ENCODE measurements at places on chromosomes 7 and 10. TPM values are rescaled to one million over a fixed set of nuclear protein-coding genes. Genes with fewer than 3 reads are reported as not detected.
A peak's percentile ranks its signal among the peaks of the same experiment; 100 is the strongest.

GRCh38 chr10:20381761-20382160 lies 515.4 kb downstream of the NEBL start:
- no peak for DNase-seq

- no peak for DNase-seq
These were observed 292.8 kb downstream of the PRKG1 start for GRCh38 chr10:51367127-51367526.

DNA sequence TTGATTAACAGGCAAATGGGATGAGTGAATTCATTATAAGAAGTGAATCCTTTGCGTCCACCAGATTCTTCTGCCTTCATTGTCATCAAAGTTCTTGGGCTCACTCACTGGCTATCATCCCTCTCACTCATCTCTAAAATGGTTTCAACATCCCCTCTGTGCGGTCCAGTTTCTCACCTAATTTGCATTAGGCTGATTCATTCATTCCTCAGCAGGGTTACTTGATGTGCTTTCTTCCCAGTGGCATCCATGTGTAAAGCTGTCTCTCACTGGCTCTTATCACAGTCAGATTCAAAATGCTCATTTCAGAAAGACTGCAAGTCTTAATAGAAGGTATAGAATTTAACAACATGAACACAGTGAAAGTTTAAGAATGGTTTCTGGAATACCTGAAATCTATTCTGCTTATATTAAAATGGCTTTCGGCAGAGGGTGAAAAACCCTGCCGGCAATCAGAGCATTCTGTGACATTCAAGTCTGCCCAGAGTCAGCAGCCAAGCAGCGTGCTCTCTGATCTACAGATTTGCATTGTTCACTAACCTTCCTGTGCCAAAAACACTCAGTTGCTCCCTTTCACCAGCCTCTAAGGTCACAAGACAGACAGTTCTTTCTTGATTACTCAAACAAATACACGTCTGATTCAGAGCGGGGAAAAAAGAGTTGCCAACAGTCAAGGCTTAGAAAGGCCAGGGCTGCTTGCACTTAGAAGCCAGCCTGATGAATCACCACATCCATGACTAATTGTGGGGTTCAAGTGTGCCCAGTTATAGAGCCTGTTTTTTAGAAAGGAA lies 106.7 kb downstream of the TES start:
- no peak for DNase-seq

- no peak for DNase-seq
These were observed 83.3 kb downstream of the ELMO1 start for GRCh38 chr7:37365405-37365804.

GRCh38 chr7:129959471-129960203 lies 6.9 kb upstream of the UBE2H start:
- DNase-seq: no peak

DNA sequence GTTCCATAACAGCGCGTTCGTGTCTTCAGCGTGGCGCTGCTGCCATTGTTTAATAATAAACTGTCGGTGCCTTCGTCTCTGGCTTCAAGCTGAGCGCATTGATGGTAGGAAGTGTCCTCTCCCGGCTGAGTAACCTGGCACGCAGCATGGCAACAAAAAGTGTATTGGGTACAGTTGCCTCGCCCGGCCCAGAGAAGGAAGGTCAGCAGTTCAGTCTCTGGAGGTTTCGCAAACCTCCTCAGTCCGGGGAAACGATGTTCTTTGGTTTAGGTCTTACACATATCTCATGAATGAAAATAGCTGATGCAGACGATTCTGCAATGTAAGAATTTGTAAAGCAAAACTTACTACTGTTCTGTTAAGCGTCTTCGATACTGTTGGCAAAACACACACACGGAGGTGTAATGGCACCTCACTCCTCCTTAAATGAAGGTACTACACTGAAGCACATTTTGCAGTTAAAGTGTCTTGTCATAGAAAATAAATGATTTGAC lies 739 bp upstream of the CCDC186 start:
- peak; percentile 87 for DNase-seq

- DNase-seq: no peak
These were observed 29.8 kb downstream of the TES start for GRCh38 chr7:116240024-116240668.

- DNase-seq: peak; percentile 44
These were observed 32.3 kb downstream of the RASGEF1A start for GRCh38 chr10:43234471-43235041.

- no peak for DNase-seq
These were observed 27.3 kb upstream of the KMT2E start for GRCh38 chr7:104986628-104987259.

DNA sequence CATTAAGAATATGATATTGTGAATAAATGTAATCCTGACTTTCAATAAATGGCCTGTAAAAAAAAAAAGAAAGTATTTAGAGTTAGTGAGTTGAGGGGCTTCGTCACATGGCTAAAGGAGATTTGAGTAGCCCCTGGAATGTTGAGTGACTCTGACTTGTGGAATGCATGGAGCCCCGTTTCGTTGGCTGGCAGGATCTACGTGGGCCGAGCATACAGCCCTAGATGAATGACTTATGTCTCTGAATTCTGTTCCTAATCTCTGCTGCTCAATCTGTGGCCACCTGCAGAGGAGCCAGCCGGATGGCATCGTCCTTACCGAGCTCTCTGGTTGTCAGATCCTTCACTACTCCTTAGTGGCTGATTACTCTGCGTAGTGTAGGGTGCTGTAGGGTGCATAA lies 155.7 kb downstream of the MGMT start:
- DNase-seq: no peak

DNA sequence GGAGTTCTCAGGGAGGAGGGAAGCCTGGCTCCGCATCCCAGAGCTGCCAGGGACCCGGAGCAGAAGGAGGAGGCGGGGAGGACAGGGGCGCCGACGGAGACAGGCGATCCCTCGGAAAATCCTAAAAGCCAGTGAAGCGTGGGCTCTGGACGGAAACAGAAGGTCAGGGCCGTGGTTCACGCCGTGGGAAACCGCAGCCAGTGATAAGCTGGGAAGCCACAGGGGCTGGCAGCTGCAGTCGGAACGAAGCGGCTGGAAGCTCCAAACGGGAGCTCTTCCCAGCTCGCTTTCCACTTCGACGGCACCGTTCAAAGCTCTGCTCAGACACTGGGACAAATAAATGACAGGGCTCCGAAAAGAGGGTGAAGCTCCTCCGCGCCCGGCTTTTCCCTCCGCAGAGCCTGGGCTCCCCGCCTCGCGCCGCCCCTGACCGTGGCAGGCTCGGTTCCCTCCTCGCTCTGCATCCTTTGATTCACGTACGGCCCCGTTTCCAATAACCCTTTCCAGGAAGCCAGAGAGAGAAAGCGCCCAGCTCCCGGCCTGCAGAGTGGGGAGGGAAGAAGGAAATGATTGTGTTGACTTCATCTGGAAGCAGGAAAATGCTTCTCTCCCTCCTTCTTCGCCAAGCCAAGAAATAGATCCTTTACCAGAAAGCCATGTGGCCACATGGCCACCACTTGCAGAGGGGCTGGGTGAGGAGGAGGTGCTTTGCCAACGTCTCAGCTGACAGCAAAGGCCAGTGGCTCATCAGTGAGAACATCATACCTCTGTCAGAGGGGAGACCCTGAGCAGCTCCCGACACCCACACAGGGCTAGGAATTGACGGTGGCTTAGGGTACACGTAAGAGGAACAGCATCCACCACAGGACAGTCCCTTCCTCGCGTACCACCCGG lies 57.4 kb downstream of the ADRB1 start:
- peak; percentile 84 for DNase-seq

DNA sequence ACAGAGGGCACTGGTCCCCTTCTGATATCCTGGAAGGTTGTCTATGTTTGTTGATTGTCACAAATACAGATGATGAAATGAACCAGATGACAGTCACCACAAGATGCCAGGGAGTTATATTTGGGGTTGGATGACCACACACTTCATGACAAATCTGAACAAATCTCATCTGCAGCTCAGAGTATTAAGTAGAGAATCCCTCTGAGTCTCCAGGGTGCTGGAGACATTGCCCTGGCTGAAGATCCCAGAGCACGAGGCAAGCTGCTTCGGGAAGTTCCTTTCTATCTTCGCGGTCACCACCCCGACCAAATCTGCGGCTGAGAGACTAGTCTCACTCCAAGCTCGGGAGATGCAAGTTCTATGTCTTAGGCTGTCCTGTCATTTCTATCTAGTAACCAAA lies 9.0 kb downstream of the DENND2A start:
- DNase-seq: no peak

GRCh38 chr7:41378156-41378555 lies 324.7 kb downstream of the INHBA start:
- no peak for DNase-seq

- peak; percentile 58 for DNase-seq
These were observed 6.4 kb upstream of the ZNF862 start for GRCh38 chr7:149831741-149832219.

GRCh38 chr10:127527891-127528290 lies 21.2 kb upstream of the NPS start:
- no peak for DNase-seq

DNA sequence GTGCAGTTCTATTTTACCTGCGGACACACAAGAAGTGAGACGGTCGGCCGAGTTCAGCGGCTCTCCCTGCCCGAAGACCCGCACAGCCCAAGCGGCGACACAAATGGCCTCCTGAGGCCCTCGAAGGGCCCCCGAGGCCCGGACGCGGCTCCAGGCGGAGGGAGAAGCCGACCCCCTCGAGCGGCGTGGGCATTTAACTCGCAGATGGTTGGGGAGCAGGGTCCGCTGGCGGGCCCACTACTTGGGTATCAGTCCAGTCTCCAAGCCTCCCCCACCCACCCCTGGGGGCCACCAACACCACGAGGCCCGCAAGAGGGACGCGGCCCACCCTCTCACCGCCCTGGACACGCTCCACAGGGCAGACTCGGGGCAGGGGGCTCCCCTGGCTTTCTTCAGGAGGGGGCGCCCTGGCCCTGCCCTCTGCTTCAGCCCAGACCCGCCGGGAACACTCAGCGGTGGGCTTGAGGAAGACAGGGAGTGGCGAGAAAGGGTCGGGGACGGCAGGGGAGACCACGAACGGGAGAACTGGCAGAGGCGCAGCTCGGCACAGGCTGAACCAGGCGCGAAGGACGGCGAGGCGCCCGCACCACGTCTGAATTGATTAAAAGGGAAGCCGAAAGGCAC lies 1.7 kb downstream of the IGF2BP3 start:
- DNase-seq: no peak

DNA sequence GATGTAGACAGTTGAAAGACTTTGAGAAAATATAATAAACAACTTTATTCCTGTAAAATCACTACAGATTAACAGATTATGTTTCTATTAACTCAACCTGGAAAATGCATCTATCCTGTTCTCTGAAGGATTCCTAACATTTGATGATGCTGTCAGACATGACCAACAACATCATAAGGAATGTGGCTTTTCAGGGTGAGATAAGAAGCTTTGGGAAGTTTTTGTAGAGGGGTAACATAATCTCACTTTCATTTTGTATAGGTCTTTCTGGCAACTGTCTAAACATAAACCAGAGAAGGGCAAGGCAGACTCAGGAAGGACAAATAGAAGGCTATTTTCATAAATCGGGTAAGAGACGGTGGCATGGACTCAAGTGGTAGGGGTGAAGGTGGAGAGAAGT lies 112.2 kb downstream of the TES start:
- no peak for DNase-seq

GRCh38 chr7:118175740-118176139 lies 8.2 kb upstream of the LSM8 start:
- no peak for DNase-seq

GRCh38 chr10:681670-682318 lies 7.7 kb downstream of the DIP2C start:
- DNase-seq: peak; percentile 58

DNA sequence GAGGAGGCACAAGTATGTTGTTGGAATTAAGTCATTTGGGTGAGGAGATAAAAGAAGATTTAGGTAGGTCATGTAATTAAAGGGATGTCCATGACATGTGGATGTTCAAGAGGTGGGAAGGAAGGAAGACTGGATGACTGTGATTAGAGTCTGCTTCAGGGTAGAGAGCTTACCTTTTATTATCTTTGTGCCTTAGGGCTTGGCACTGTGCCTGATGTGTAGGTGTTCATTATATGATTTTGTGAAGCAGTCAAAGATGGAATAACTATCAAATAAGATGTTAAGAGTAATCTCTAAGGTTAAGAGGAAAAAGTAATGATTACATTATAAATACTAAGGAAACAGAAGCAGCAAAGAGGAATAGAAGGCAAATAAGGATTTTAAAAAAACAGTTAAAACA lies 97.8 kb downstream of the CDK14 start:
- no peak for DNase-seq

- no peak for DNase-seq
These were observed 8.8 kb downstream of the MXI1 start for GRCh38 chr10:110216240-110216639.

GRCh38 chr10:101322266-101323108 lies 31.5 kb upstream of the BTRC start:
- DNase-seq: peak; percentile 66

DNA sequence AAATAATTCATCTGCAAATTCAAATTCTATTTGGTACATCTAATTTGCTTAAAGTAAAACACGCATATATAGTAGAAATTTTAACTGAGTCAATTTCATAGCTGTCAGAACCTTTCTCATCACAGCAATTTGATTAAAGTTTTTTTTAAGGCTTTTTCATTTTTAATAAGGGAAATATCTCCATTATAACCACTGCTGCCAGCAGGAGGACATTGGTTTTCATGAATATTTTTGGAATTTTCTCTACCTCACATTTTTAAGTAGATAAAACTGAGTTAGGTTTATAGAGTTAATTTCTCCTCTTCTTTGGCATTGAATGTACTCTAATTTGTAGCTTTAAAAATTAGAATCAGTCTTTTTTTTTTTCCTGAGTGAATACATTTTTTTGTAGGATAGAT lies 82.2 kb downstream of the ST7 start:
- DNase-seq: no peak

DNA sequence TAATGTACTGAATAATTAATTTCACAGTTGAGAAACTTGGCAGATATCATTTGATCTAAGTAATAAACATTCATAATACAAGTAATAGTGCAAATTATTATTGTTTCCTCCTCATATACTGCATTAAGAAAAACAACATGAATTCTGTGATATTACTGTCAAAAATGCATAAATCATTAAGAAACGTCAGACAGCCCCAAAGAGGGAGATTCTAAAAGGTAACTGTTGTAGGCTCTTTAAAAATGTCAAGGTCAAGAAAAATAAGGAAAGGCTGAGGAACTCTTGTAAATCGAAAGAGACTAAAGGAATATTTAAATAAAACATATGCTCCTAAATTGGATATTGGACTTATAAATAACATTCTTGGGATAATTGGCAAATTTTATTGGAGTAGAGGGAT lies 67.9 kb downstream of the CABCOCO1 start:
- no peak for DNase-seq

GRCh38 chr7:27997188-27997707 lies 183.3 kb downstream of the JAZF1 start:
- no peak for DNase-seq

- no peak for DNase-seq
These were observed 52.8 kb upstream of the SVIL start for GRCh38 chr10:29687421-29688164.

- no peak for DNase-seq
These were observed 1.7 kb downstream of the NXPH1 start for GRCh38 chr7:8435095-8435494.

Gene CDH23
- 43.0 TPM for total RNA-seq

Gene SLC16A9
- 6.1 TPM for total RNA-seq

Gene HOXA11
- total RNA-seq: 1.1 TPM

Gene ZNF488
- total RNA-seq: not detected

Gene FAM237B
- total RNA-seq: not detected

Gene PSD
- total RNA-seq: 0.24 TPM

Gene PLXNA4
- 61.2 TPM for total RNA-seq

Gene INMT
- total RNA-seq: 83.8 TPM

Gene MYOF
- 182 TPM for total RNA-seq

Measured in posterior vena cava (tissue), 2 donors.